ENCODE measurements at places on chromosomes 13 and 19. TPM values are rescaled to one million over a fixed set of nuclear protein-coding genes. Genes with fewer than 3 reads are reported as not detected.

The MEIOSIN gene
- total RNA-seq = not detected

The HCST gene
- 4.1 TPM for total RNA-seq

The SYT3 gene
- total RNA-seq = not detected

The SIAH3 gene
- total RNA-seq = not detected

The TINCR gene
- not detected for total RNA-seq
